ENCODE measurements at places on chromosomes 16 and 17.

GRCh38 chr17:50638606-50638965, 3.9 kb downstream of the ABCC3 start:
- DNase-seq = no peak

DNA sequence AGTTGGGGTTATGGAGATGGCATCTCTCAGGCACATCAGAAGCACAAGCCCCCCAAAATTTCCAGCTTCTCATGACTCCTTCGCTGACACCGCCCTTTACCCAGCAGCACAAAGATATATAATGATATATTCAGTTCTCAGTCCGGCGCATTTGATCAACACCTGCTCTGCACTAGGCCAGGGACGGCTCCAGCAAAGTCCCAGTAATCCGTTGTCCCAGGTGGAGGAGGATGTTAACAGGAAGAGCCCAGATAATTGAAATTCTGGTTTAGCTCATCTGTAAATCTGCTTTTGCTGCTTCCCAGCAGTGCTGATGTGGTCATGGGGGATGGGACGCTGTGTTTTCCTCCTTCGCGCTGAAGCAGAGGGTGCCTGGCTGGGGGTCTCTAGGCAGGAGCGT, 131.5 kb downstream of the OR1D5 start:
- DNase-seq = no peak

- no peak for DNase-seq
Observed at GRCh38 chr17:48513097-48513496, 17.7 kb downstream of the HOXB1 start.

DNA sequence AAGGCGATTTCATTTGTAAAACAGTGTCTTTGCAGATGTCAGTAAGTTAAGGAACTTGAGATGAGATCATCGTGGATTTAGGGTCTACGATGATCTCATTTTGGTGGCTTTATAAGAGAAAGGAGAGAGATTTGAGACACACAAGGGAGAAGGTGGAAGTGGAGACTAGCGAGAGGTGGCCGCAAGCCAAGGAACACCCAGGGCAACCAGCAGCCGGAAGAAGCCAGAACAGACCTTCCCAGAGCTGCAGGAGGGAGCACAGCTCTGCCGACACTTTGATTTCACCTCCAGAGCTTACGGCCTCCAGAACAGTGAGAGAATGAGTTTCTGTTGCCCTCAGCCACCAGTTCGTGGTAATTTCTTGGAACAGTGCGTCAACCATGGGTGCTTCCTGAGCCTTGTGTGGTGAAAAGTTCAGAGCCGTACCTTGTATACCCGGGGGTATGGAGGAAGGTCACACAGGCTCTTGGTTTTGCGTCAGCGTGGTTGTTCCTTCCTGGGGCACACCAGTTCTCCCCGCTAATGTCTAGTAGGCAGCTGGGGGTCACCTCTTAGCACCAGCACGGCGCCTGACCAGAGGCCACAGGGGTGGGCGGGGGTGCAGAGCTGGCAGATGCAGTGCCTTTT, 12.9 kb upstream of the SEC14L1 start:
- no peak for DNase-seq

DNA sequence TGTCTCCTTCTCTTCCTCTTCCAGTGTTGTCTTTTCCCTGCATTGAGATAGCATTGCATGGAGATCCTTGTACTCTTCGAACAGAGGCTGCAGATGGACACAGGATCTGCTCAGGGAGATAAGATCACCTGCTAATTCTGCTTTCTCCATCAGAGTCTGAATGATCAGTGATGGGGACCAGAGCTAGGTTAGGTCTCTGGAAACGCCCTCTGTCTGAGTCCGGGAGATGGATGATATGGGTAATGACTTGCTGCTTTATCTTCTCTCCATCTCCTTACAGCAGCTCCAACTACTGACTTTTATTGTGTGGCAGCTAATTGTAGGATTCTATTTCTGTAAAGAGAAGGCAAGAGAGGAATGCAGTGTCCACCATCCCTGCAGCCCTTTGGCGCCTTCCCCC, 435.6 kb downstream of the WWOX start:
- no peak for DNase-seq

DNA sequence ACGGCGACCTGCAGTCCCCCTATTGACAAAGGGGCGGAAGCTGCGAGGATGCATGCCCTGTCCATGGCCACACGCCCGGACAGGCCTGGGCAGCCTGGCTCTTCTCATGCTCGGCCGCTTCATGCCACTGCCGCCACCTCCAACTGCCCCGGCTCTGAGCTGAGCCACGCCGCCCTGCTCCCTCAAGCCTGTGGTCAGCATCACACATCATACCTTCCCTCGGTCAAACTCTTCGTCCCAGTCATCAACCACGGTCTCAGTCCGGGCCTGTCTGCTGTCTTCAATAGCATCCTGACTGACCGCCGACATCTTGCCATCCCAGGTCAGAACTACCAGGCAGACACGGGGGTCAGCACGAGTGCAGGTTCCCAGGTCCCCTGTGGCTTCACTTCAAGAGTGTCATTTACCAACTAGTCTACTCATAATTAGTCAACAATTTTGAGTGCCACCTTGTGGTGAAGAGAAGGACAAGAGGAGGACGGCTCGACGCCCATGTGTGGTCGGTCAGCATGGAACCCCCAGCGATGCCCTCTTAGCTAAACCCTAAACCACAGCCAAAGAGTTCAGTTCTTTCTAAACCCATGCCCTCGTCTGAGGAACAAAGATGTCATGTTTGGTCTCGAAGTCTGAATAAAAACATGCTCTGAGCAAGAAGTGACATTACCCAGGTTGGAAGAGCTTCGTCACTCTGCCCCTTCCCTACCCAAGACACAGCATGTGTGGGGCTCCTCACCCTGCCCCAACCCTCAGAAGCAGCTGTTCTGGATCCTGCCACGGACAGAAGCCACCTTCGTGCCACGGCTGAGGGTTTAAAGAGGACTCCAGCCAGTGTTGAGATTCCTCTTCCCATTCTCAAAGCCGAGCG, 16.9 kb upstream of the CYTH1 start:
- DNase-seq = no peak

DNA sequence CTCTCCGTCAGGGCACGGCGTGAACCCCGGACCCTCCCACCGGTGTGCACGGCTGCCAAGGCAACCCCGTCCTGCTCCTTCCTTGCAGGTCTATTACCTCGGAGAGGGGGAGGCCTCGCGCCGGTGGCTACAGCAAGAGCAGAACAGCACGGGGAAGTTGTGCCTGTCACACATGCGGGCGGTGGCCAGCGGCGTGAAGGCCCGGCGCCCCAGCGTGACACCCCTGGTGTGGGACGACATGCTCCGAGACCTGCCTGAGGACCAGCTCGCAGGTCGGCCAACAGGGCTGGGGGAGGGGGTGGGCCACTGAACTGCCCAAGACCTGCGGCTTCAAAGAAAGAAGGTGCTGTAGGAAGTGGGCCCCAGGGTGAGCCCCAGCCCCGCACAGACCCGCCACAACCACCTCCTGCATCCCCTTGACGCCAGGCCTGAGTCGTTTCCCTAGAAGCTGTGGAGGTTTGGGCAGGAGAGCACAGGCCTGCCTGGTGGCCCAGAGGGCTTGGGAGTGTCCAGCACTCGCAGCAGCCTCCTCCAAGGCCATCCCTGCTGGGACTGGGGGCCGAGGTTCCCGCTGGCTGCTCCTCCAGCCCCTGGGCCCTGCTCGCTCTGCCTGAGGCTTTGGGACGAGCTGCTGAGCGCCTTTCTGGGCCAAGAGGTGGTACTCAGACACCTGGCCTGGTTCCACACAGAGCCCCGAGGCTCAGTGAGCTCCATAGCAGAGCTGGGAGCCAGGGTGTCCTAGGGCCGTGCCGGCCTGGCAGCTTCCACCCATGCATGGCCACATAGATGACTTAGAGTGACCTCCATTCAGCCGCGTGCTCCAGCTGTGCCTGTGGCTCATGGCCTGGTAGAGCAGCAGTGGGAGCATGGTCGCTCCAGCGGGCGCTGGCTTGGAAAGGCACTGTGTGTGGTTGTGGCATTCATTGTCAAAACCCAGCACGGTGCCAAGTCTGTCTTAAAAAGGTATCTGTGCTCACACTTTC, 14.7 kb downstream of the CYBC1 start:
- DNase-seq = no peak

- peak; percentile 54 for DNase-seq
Observed at GRCh38 chr16:15874745-15875314, 13.6 kb downstream of the CEP20 start.

DNA sequence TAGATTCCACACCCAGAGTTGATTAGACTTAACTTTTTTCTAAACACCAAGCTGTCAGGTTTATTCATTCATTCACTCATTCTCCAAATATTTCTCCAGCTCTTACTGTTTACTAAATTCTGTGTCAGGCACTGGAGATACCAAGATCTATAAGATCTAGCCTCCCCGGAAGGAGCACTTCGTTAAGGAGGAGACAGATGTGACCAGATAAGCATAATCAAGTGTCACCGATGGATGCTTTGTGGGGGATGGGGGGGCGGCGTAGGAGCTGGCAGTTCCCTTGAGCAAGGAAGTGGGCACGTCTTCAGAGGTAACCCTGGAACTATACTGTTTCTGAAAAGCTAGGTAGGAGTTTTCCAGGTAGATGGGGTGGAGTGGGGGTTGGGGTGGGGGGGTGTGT, 3.8 kb upstream of the RPL26 start:
- DNase-seq = no peak

DNA sequence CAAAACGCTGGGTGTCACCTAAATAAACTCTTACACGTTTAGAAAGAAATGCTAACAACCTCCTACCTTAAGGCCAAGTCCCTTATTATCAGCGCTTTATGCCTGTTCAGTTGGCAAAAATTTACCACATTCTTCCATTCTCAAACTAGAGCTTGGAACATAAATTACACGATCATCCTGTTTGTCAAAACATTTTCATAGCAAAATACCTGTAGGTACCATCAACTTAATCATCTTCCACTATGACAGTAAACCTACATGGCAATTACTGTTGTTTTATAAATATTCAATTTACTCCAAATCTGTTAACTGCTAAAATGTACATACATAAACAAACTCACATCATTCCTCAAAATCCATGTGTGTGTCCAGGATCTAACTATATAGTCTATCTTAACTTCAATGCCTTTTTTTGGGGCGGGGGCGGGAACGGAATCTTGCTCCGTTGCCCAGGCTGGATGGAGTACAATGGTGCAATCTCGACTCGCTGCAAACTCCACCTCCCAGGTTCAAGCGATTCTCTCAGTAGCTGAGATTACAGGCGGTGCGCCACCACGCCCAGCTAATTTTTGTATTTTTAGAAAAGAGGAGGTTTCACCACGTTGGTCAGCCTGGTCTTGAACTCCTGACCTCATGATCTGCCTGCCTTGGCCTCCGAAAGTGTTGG, 4.4 kb downstream of the RPL23 start:
- DNase-seq = no peak

- no peak for DNase-seq
Observed at GRCh38 chr16:12168074-12169000, 191.8 kb downstream of the SNX29 start.

DNA sequence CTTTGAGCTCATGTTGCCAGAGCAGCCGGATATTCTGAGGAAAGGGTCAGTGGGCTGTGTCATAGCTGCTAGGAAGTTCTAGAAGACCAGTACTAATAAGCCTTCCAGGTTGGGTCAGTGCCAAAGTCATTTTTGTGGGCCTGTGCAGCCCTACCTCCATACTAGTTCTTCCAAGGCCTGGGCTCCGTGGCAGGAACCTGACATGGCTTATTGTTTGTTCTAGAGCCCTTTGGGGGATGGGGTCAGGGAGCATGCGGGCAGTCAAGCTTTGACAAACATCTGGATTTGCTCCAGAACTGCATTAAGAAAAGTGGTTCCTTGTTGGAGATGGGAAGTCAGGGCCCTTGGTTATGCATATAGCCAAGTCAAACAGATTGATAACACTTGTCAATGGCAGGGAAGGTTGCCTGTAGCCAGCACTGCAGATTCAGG, 7.6 kb downstream of the ALKBH5 start:
- no peak for DNase-seq

- DNase-seq = peak; percentile 67
Observed at GRCh38 chr16:75025761-75026160, 26.9 kb downstream of the ZNRF1 start.

Measured in muscle of back (tissue), 13 donors.